ENCODE measurements at places on chromosomes 13 and 19. TPM values are rescaled to one million over a fixed set of nuclear protein-coding genes. Genes with fewer than 3 reads are reported as not detected.

Gene CYP4F3
- total RNA-seq: not detected

Gene CCDC8
- 30.8 TPM for total RNA-seq

Gene DAND5
- total RNA-seq: 12.7 TPM

Gene LAIR2
- total RNA-seq: not detected

Gene PPAN
- 23.6 TPM for total RNA-seq

Gene ZNF729
- total RNA-seq: not detected

Gene TNNT1
- total RNA-seq: 140 TPM

All from left ventricle myocardium inferior (tissue), 1 donor.